Progenitor cell of endocrine pancreas (in vitro differentiated cells): ENCODE measurements at places on chromosomes 12 and 14. TPM values are rescaled to one million over a fixed set of nuclear protein-coding genes. Genes with fewer than 3 reads are reported as not detected.
A peak's percentile ranks its signal among the peaks of the same experiment; 100 is the strongest.

DNA sequence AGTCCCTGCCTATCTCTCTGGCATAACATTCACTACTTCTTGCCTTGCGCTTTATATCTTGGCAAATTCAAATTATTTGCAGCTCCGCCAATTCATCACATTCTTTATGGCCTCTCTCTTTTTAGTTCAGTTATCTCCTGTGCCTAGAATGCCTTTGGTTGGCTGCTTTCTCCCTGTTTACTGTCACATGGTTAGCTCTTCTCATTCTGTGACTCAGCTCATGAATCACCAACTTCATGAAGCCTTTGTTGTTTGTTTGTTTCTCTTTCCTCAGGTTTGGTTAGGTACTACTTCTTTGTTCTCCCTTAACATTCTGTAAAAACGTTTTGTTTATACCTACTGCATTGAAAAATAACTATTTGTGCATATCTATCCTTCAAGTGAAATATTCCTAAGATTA is 376.5 kb upstream of the GARIN6 start:
- no peak for DNase-seq

DNA sequence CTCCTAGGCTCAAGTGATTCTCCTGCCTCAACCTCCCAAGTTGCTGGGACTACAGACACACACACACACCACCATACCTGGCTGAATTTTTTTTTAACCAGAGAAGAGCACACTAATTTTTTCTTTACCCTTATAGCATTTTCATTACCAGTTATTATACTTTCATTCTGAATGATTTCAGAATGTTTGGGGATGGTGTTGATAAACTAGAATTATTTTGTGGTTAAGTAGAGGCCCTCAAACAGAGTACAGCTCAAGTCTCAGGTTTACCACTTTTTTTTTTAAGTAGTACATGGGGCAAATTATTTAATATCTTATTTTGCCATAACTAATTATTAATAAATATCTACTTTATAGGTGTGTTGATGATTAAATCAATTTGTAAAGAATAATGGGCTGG is 86.6 kb downstream of the FUT8 start:
- no peak for DNase-seq

- DNase-seq, result peak; percentile 52
These were observed 505 bp downstream of the RASSF3 start for GRCh38 chr12:64610660-64611340.

Gene DIABLO
- total RNA-seq, result 63.8 and 65.3 TPM in 2 replicates

DNA sequence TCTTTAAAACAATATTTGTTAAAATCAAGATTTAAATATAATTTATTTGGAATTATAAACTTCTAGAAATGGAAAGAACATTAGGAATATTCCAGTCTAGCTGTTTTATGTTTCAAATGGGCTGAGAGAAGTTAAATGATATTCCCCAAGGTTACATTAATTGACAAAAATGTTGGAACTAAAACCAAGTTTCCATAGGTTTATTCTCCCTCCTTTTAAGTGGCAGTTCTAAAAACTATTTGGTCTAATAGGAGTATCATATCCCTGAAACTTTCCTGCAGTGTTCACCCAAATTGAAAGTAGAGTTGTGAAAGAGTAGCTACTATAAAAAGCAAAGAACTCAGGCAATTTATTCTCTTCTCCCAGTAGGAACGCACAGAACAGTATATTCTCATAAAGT is 1185.5 kb downstream of the LRFN5 start:
- DNase-seq, result no peak

DNA sequence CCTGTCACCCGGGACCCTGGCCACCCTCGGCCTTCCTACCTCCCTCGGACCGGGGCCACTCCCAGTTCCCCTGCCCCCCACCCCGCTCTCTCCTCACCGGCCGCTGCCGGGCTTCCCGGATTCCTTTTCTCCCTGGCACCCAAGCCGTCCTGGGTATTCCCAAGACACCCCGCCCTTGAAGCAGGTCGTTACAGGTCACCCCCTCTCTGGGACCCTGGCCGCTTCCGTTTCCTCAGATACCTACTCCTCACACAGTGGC is 493 bp downstream of the NUMB start:
- DNase-seq, result no peak

DNA sequence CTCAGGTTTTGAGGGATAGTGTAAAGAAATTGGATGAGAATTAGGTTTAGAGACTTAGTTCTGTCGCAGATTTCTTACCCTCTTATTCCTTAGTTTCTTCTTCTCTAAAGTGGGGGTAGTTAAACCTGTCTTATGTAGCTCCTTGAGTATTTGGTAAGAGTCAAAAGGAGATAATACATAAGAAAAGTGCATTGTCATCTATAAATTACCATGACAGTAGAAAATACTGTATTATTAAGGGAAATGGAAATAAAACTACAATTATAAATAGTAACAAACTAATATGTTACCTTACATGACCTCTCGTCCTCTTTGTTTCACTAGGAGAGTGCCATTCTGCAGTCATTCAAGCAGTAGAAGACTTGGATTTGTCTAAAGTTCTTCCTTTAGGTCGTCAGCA is 49.0 kb downstream of the UTP20 start:
- DNase-seq, result no peak

DNA sequence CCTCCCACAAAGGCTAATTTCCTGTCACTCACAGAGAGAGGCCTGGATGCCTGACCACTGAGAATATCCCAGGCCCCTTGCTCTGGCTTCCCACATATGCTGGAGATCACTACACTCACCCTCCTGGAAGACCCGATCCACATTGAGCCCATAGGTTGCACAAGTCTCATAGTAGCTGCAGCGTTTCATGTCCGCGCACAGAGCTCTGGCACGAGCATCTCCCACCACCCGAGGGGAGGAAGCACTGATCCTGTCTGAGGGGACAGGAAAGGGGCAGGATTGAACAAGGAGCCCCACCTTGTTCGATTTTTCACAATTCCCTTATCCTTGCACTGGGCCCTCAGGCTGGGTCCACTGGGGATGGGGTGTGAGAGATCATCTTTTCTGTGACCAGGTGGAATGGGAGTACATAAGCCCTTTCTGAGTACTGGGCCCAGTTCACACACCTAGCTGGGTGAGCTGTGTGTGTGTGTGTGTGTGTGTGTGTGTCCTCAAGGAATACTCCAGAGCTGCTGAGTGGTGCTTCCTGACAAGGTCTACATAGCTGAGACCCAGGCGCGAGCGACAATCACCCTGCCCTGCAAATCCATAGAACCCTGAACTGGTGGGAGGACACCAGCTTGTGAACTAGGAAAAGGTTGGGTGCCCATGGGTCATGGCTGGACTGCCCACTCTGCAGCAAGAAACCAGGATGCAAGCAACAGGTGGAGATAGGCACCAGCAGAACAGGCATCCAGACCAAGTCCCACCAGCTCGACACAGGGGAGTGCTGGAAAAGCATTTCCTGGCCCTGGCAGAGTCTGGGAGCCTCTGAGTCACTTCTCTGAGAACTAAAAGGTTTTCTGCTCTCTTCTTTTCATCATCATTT is 5.6 kb downstream of the AGAP2 start:
- DNase-seq, result no peak

- no peak for DNase-seq
These were observed 17.3 kb downstream of the TNFAIP2 start for GRCh38 chr14:103140316-103141109.

DNA sequence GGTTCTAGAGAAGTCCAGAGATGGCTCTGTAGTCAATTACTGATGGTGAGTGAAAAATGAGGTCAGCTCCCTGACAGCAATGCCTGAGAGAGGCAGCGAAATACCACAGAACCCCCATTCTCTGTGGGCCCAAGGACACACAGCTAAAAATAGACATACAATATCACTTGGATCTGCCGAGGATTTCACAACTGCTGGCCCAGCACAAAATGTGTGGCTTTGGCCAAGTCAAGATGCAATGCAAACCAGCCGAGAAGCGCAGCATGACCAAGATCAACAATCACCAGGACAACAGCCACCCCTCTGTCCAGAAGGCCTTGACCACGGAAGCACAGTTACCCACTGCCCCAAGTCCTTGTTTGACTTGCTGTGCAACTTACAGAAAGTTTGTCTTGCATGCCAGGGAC is 52.2 kb downstream of the CKAP4 start:
- no peak for DNase-seq

DNA sequence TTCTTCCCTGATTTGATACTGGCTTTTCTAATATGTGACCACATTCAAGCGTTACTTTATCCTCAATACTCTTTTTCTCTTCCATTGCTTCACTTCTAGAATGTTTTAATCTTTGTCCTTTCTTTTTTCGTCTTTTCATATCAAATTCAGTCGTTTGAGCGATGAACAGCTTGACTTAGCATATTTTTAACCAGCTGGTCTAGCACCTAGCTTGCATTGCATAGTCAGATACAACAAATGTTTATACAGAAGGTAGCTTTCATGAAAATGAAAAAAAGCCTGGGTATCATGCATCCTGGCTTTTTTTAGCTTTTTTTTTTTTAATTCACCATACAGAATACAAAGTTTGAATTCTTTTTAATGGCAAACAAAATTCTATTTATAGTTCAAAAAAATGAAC is 1.2 kb downstream of the SOX5 start:
- DNase-seq, result no peak

- DNase-seq, result no peak
These were observed 629 bp downstream of the LETMD1 start for GRCh38 chr12:51048661-51049251.

DNA sequence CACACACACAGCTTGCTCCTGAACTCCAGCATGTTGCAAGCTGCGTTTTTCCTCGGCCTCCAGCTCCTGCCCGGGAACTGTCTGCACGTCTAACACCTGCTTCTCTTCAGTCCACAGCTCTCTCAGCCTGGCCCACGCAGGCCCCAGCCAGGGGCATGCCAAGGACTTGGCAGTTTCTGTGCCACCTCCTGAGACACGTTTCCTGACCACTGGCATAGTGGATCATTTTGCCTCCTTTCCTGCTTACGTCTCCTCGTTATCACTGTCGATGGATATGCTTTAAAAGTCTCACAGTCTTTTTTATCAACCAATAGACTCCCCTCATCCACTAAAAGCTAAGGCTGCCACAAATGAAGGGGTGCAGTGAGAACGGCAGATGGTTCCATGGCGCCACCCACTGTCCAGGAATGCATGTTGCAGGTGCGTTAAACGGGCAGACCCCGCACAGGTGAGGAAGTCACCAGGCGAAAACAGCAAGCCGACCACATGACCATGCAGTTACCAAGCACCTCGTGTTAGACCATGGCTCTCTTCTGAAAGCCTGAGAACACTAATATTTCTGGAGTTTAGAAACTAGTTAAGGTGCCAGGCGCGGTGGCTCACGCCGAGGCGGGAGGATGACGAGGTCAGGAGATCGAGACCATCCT is 14.7 kb upstream of the TEAD4 start:
- DNase-seq, result peak; percentile 80

DNA sequence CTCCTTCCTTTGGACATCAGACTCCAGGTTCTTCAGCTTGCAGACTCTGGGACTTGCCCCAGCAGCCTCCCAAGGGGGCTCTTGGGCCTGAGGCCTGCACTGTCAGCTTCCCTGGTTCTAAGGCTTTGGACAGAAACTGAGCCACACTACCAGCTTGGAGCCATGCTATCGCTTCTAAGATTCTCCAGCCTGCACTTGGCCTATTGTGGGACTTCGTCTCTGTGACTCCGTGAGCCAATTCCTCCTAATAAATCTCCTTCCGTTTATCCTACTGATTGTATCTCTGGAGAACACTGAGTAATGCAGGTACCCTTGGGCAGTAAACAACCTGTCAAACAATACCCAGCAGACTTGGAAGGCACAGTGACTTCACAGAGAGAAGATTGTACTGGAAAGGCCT is 24.9 kb upstream of the RHOJ start:
- DNase-seq, result no peak

Gene HVCN1
- 4.2 and 5.0 TPM in 2 replicates for total RNA-seq

- DNase-seq, result peak; percentile 62
These were observed 349.7 kb downstream of the NRXN3 start for GRCh38 chr14:78519863-78520262.

Gene KRT83
- total RNA-seq, result not detected in 2 replicates

- no peak for DNase-seq
These were observed 177.0 kb upstream of the VASH1 start for GRCh38 chr14:76584271-76584702.

Gene RASSF8
- total RNA-seq, result 36.9 and 38.8 TPM in 2 replicates

- DNase-seq, result no peak
These were observed 9.1 kb downstream of the B4GALNT3 start for GRCh38 chr12:468671-469389.

GRCh38 chr14:59253527-59253926 is 65.1 kb downstream of the DAAM1 start:
- DNase-seq, result no peak

GRCh38 chr14:64800000-64800399 is 79.7 kb downstream of the SPTB start:
- DNase-seq, result no peak
